AG10803 (cell line): ENCODE measurements at places on chromosomes 12 and 14.

DNA sequence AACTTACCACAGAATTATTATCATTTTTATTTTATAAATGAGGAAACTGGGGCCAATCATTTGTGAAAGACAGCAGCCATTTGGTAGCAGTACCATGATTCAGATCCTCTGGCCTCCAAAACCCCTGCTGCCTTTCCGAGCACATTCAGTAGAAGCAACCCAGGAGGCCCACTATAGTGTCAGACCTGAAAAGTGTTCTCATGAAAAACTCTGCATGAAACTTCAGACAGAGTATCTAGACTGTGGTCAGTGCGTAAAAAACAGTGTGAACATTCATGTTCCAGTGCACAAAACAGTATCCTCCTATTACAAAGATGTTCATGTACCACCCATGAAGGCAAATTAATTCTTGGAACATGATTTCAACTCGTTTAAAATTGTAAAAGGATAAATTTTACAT lies 112.0 kb downstream of the EPS8 start:
- no peak for DNase-seq

DNA sequence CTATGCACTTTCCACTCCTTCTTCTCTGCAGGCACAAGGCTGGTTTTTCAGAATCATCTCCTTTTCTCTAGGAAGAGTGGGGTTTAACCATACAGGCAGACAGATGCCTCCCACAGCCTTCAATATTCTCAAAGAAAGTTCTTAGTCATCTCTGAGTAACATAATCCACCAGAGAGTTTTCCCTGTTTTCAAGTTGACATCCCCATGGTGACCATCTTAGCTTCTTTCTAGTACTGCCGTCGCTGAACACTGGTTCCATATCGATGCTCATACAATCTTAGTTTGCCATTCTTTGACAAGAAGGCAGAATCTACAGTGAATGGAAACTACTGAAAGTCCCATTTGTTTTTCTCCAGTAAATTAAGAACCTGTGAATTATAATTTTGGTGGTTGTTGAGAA lies 28.6 kb downstream of the TPH2 start:
- no peak for DNase-seq

DNA sequence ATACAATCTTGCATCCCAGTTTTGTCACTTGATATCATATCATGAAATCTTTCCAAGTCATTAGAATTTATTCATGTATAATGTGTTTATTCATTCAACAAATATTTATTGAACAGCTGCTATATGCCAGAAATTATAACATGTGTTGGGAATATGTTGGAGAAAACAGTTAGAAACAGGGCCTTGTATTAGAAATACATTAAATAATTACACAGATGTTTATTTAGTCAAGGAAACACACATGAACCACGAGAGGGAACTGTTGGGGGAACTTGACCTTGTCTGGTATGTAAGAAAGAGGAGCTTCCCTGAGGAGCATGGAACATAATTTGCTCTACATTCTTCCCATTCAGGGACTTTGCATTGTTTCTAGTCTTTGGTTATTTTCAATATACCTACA lies 191.7 kb upstream of the FRMD6 start:
- DNase-seq, result peak; percentile 38

DNA sequence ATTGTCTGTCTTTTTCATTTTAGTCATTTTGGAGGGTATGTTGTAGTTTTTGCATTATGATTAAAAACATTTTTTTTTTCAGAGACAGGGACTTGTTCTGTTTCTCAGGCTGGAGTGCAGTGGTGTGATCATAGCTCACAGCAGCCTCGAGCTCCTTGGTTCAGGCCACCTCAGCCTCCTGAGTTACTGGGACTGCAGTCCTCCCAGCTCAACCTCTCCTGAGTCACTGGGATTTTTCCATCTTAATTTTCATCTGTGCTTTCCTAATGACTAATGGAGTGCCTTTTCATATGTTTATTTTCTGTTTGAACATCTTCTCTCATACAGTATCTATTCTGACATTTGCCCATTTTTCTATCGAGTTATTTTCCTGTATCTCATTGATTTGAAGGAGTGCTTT lies 52.6 kb downstream of the DYRK2 start:
- DNase-seq, result no peak

- peak; percentile 60 for DNase-seq
Observed at GRCh38 chr14:77086017-77086727, 11.9 kb upstream of the CIPC start.

GRCh38 chr14:50943261-50943942 lies 881 bp downstream of the PYGL start:
- DNase-seq, result peak; percentile 50

GRCh38 chr12:109731231-109731731 lies 17.7 kb downstream of the FAM222A start:
- DNase-seq, result no peak

GRCh38 chr14:56815745-56816144 lies 5.5 kb upstream of the OTX2 start:
- no peak for DNase-seq

DNA sequence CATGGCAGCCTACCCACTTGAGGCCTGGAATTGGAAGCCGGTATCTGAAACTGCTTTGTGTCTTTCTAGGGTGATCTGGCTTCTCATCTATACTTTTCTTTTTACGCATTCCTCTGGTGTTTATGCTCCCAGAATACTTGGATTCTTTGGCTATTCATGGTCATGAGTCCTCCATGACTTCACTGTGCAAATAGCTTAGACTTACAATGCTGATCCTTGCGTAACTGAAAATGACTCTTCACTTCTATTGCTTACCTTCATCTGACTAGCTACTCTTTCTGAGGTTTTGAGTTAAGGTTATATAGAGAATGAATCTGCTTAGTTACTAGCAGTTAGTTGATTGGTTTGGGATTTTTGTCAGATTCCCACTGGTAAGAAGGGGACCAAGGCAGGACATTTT lies 121.7 kb upstream of the NOVA1 start:
- DNase-seq, result peak; percentile 36

GRCh38 chr12:6818222-6818621 lies 3.4 kb upstream of the GPR162 start:
- no peak for DNase-seq

GRCh38 chr12:110107369-110108281 lies 16.5 kb upstream of the IFT81 start:
- peak; percentile 90 for DNase-seq

DNA sequence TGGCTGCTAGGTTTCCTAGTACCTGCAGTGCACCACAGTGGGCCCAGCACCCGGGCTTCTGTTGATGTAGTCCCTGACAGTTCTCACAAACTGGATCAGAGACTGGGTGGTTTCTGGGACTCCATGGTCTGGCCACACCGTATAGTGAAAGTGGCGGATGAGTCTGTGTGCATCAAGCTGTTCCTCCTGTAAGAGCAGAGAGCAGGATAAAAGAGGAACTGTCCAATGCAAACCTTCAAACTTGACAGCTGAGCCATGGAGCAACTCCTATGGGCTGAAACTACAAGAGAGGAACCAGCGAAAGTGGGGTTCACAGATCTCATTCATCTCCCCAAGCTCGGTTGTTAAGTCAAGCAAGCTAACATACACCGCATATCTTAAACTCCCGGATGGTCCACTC lies 102.8 kb downstream of the PTPRB start:
- DNase-seq, result no peak

GRCh38 chr12:49154221-49154620 lies 23.0 kb upstream of the TUBA1B start:
- no peak for DNase-seq

DNA sequence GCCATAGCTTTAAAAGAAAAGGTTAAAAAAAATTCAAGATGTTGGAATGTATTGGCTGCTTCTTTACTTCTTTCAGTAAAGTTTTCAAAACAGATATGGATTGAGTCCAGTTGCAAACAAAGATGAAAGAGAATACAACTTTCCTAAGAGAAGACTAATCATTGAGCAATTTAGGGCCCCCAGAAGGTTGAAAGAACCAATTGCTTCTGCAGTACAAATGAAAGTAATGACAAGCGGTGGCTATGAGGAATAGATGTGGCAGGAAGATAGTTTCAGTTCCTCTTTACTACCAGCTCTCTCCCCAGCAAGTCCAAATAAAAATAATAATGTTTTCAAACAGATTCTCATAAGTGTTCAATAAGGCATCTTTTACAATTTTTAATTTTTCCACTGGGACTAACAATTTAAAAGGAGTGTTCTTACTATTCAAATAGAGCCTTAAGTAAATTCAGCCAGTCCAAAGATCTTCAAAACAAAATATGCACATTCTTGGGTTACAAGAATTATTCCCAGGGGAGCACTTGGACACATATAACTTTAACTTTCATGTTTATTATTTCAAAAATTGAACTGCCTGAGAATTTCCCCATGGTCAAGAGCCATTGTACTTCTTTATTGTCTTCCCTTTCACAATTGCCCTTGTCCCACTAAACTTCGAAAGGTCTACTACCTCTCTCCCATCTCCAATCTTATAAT lies 62.3 kb upstream of the PPP1R12A start:
- peak; percentile 61 for DNase-seq

GRCh38 chr12:51128919-51129318 lies 44.0 kb downstream of the TFCP2 start:
- DNase-seq, result no peak

- no peak for DNase-seq
Observed at GRCh38 chr12:5524116-5524768, 92.3 kb downstream of the NTF3 start.
